GM13977 (cell line): ENCODE measurements at places on chromosomes 2 and 18.
A peak's percentile ranks its signal among the peaks of the same experiment; 100 is the strongest.

DNA sequence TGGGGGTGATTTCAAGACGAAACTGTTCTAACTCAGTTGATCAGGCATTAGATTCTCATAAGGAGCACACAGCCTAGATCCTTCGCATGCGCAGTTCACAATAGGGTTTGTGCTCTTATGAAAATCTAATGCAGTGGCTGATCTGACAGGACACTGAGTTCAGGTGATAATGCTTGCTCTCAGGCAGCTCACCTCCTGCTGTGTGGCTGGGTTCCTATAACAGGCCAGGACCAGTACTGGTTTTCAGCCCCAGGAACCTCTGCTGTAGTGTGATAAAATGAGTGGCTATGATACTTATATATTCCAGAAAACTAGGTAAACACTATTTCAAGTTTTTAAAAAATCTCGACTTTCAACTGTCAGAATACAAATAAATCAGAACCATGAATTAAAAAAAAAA is 271.4 kb downstream of the GALNT13 start:
- no peak for DNase-seq

- DNase-seq = no peak
Observed at GRCh38 chr2:124970030-124970429, 944.9 kb downstream of the CNTNAP5 start.

- peak; percentile 55 for DNase-seq
Observed at GRCh38 chr18:44709307-44710126, 28.8 kb downstream of the SETBP1 start.

- no peak for DNase-seq
Observed at GRCh38 chr2:85893428-85894258, 4.9 kb upstream of the ST3GAL5 start.

- DNase-seq = no peak
Observed at GRCh38 chr2:217069263-217070042, 209.6 kb upstream of the TNP1 start.

DNA sequence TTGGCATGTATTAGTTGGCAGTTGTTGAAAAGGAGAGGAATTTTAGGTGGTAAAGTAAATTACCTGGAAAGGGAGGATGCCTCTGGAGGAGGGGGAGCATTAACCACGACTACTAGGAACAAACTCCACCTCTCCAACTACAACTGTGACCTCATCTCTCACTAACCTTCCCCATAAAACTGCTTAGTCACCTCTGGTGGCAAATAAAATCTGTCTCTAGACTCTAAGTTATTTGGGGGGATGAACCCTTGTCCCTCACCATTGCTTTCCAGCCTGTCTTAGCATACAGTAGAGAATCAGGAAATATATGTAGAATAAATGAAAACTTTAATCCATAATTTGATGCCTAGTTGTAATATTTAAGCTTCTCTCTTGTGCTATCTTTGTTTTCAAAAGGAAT is 27.6 kb upstream of the MYO1B start:
- DNase-seq = no peak

GRCh38 chr18:58315739-58316215 is 271.8 kb downstream of the NEDD4L start:
- no peak for DNase-seq

GRCh38 chr2:222922019-222922800 is 61.4 kb downstream of the ACSL3 start:
- DNase-seq = no peak

GRCh38 chr2:113962692-113963480 is 73.0 kb downstream of the ACTR3 start:
- no peak for DNase-seq

- DNase-seq = no peak
Observed at GRCh38 chr2:187686416-187687024, 132.3 kb upstream of the TFPI start.

- no peak for DNase-seq
Observed at GRCh38 chr2:111155610-111156009, 34.9 kb downstream of the BCL2L11 start.

DNA sequence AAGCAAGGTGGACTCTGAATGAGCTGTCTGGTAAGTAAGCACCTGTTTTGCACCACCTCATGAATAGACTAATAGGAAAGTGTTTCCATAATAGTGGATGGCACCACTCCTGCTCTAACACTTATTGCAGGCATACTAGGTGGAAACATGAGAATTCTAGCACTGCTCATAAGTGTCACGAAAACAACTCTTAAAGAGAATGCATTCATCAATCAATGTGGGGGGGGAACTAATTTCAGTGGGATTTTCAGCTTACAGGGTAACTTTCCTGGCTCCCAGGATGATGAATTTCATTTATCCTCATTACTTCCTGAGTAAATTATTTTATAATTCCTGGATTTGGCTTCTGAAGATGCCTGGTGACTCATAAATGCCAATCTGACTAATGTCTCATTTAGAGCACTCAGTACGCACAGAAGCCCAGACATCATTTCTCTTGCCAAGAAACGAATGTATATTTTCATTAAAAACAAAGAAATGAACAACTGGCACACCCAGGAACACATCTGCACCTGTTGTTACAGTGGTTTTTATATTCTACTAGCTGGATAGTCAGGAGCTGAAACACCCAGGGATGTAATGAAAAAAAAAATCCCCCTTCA is 129.6 kb downstream of the PID1 start:
- DNase-seq = no peak

GRCh38 chr2:217710211-217710765 is 292.5 kb downstream of the TNS1 start:
- DNase-seq = no peak

GRCh38 chr2:63422556-63422955 is 165.7 kb downstream of the WDPCP start:
- DNase-seq = no peak

GRCh38 chr2:207482630-207483029 is 47.1 kb upstream of the CREB1 start:
- no peak for DNase-seq

GRCh38 chr18:34611904-34612303 is 98.2 kb upstream of the DTNA start:
- no peak for DNase-seq

DNA sequence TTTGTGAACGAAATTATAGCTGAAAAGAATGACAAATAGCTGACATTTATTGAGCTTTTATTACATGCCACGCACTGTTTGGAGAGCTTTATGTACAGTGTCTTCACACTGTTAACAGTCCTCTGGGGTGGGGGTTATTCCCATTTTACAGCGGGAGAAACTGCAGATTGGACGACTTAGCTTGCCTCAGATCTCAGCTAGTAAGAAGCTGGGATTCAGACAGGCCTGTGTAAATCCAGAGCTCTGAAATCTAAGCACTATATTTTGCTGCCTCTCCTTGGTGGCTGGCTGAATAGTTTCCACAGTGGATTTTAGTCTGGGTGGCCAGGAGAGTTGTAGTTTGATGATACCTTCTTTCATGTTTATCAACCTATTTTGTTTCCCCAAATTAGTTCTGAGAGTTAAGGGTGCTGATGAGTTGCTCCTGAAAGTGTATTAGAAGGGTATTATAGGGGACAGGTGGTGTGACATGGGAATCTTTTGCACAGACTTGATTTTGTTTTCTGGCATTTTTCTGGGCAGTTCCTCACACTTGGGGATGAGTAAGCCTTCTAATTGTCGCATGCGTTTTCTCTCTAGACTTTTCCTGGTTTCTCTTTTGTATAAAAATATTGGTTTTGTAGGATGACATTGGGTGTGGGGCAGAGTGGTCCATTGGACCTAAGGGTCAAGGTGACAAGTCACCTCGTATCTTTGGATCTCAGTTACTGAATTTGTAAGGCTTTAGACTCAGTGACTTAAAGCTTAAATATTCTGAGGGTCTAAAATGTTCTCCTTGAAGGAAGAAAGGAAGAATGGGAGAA is 1.5 kb downstream of the ACSL3 start:
- no peak for DNase-seq

- no peak for DNase-seq
Observed at GRCh38 chr2:152617456-152618192, 99.6 kb downstream of the PRPF40A start.

DNA sequence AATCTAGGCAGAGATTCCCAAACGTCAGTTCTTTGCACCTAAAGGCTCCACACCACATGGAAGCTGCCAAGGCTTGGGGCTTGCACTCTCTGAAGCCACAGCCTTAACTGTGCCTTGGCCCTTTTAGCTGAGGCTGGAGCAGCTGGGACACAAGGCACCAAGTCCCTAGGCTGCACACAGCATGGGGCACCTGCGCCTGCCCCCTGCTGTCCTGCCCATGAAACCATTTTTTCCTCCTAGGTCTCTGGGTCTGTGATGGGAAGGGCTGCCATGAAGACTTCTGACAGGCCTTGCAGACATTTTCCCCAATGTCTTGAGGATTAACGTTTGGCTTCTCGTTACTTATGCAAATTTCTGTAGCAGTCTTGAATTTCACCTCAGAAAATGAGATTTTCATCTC is 241.5 kb downstream of the OSR1 start:
- DNase-seq = no peak

DNA sequence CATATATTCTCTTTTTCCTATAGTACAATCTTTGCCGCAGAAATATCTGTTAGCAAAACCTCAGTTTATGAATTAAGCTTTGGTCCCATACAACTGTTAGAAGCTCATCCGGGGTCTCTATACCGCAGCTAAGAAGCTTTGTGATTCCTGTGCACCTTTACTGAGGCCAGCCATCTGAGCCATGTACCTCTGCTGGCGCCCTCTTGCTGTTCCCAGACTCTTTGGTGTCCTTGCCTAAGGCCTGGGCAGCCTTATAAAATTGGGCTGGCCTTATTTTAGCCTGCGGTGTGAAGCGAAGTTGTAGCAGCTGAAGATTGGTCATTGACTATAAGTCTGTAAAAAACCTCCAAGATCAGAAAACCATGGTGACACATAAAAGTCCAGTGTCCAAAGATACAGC is 1135.1 kb upstream of the CHAC2 start:
- DNase-seq = no peak
